ENCODE measurements at places on chromosomes 12 and 14.

DNA sequence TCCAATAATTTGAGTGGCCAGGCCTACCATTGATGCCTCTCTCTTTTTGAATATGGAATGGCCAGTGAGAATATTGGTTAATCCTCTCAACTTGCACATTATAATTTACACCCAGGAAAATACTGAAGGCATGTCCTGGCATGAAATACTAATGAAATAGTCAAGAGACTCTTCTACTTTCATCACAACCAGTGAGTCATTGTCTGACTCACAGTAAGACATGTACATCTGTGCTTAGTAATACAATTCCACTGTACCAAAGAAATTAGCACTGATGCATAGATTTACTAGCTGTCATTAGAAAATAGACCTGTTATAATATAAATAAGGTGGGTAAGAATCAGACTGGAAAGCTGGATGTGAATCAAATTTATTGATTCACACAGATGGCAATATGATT lies 31.6 kb downstream of the KCNC2 start:
- DNase-seq, result no peak

DNA sequence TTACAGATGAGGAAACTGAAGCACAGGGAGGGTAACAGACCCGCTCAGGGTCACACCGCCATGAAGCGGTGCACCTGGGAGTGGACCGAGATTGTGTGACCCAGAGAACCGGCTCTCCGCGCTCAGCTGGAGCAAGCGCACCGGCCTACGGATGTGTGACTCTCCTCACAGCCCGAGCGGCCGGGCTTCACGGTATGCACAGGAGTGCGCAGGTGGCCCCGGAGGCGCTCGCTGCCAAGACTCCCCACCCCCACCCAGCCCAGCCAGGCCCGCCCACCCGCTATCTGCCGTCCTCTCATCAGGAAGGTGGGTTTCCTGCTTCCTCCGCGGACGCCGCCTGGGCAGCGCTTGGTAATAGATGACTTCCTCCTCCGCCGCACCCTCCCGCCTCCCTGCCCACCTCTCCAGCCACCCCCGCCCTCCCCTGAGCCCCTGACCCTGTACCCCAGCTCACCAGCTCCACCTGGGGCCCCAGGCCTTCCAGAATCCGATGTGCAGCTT lies 110.7 kb downstream of the NCOR2 start:
- no peak for DNase-seq

- DNase-seq, result no peak
These were observed 6.3 kb upstream of the NYNRIN start for GRCh38 chr14:24392325-24393091.

- DNase-seq, result no peak
These were observed 843 bp upstream of the HSP90AA1 start for GRCh38 chr14:102087762-102088011.

GRCh38 chr12:114697243-114697716 lies 13.3 kb upstream of the TBX3 start:
- no peak for DNase-seq

GRCh38 chr12:47828976-47829482 lies 9.3 kb upstream of the HDAC7 start:
- no peak for DNase-seq

- no peak for DNase-seq
These were observed at the start of gene TMEM30B for GRCh38 chr14:61281186-61281947. TSS of gene TMEM30B (minus strand) at chr14:61281338. CDS start at chr14:61281147, 191 bp downstream.

GRCh38 chr12:93273834-93274564 lies 103.7 kb upstream of the NUDT4 start:
- DNase-seq, result no peak

- DNase-seq, result no peak
These were observed 301.3 kb upstream of the STXBP6 start for GRCh38 chr14:25351269-25351668.
